ENCODE measurements at places on chromosomes 2 and 18.

DNA sequence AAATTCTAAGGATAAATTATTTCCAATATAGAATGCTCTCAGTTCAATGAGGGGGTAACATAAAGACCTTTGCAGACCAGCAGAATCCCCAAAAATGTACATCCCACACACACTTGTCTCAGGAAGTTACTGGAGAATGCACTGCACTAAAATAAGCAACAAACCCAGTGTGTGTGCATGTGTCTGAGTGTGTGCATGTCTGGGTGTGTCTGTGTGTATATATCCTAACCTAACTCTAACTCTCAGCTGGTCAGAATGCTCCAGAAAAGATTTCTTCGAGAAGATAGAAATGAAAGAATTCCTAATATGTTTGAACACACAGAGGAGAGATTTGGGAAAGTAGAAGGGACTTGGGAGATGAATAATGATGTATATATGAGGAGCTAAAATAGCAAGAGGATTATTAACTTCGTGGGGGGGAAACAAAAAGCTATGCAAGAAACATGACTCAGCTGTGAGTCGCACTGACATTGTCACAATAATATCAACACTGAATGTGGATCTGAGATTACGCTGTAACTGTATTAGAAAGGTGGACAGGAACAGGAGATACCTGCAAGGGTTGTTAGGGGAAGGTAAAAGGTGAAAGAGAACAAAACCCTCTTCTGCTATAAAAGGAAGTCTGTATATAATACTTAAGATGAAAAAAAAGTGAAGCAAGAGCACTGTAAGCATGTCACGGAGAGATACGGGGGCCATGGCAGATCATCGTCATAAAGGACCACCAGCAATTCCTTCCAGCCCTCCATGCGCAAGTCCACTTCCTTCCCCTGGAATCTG, 11.1 kb downstream of the COLEC12 start:
- DNase-seq, result no peak

DNA sequence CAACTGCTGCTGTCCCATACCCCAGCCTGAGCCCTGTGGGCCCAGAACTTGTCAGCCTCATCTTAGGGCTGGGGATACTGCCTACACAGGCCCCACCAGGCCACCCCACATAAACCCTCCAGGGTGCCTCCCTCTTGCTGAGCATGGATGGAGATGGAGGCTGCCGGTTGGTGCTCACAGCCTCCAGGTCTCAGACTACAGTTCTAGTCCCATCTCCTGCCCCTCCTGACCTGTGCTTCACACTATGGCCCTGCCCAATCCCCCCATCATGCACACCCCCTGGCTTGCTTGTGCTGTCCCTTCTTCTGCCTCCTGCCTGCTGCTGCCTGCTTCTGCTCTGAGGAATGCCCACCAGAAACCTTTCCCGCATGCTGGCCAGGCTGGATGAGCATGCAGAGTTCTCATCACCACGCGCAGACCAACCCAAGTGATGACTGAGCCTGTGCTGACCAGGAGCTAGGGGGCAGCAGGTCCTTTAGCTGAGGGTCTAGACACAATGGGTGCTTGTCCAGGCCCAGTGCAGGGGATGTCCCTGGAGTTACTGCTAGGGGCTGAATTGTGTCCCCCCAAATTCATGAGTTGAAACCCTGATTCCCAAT, 138.4 kb upstream of the HS6ST1 start:
- DNase-seq, result no peak

DNA sequence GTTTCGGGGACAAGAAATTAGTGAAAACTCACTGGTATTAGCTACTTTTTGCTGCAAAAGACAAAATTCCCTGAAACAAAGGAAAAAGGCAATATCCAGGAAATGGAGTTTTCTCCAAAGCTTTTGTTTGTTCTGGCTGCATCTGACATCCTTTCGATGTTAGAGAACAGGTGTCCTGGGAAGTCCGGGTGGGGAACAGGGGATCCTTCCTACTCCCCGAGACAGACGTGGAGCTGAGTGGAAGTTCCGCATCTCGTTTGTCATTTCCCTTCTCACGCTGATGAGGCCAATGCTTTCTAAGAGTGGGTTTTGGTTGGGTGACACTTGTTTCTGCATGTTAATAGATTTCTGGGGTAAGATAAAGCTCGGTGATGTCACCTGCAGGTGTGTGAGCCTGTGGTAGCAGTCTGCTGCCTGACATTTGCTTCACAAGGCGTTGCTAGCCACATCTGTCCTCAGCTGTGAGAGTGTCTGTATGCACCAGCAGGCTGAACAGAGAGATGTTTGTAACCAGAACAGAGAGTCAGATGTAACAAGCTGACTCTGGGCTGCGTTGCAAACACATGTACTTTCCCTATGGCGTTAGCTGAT, 125.9 kb downstream of the ACOXL start:
- DNase-seq, result peak; percentile 93

DNA sequence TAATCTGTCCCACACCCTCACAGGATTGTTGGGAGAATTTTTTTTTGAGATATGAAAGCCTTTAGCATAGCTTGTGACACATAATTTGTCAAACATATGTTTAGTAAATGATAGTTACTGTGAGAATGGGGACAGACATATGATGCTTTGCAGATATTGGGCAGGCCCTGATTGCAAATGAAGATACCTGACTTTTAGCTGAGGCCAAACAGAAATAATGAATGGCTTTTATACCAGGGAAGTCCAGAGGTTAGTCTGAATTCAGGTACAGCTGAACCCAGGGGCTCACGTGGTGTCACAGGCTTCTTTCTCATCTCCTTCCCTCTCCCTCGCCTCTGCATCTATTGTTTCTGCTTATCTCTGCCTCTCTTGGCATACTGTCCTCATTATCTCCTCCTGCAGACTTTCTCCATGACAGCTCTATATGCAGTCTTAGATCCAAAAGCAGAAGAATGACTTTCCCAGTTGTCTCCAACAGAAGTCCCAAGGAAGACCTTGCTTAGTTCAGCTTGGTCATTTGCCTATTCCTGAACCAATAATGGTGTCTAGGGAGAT, 4.9 kb upstream of the WNT10A start:
- DNase-seq, result no peak

- no peak for DNase-seq
Observed at GRCh38 chr2:43008388-43008787, 216.0 kb upstream of the HAAO start.

- DNase-seq, result no peak
Observed at GRCh38 chr2:158394453-158394852, 62.1 kb downstream of the CCDC148 start.

DNA sequence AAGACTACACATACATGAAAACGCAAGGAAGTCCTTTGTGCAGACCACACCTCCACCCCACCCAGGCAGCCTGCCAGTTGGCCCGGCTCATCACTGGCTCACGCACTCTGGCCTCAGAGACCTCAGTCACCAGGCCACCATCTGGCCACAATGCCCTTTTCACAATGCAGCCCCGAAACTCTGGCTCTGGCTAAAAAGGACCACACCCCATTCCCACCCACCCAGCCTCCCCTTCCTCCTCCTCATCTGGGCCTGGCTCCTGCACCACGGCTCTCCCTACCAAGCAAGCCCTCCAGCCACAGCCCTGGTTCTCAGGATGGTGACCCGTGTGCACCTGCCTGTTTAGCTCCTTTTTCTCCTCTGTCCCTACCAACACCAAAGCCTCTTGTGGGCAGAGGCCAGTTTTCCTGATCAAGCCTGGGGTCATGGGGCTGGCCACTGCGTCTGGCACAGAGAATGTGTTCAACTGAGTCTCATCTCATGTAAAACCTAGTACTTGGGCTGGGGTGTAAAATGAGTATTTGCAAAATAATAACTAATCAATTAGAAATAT, 7.4 kb downstream of the HDAC4 start:
- peak; percentile 49 for DNase-seq

DNA sequence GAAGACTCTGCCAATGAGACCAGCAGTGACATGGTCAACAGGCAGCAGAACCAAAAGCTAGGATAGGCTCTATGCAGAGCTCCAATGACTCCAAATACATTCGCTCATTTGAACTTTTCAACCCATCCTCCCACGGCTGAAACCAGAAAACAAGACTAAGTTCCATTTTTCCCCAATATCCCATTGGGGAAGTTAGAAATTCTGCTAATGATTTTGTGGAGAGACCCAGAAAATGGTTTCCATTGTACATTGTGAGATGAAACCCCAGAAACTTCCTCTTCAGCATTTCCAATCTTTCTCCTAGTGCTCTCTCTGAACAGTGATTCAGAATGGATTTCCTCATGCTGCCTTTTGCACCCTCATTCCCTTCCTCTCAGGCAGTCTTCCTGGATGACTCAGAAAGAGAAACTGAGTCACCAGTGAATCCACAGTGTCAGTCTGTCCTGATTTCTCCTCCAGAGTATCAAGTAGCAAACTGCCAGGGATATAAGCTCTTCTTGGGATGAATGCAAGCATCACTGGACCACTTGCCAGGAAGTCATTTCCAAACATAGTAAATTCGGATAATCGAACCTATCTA, 467.7 kb upstream of the ID2 start:
- DNase-seq, result no peak

GRCh38 chr18:54261894-54262293, 7.4 kb upstream of the POLI start:
- no peak for DNase-seq

- no peak for DNase-seq
Observed at GRCh38 chr2:218780851-218781690, 876 bp upstream of the CYP27A1 start.

- DNase-seq, result no peak
Observed at GRCh38 chr2:223460209-223460608, 142.0 kb downstream of the SCG2 start.

GRCh38 chr2:43228756-43229659, 2.6 kb upstream of the ZFP36L2 start:
- DNase-seq, result peak; percentile 87

- DNase-seq, result peak; percentile 71
Observed at GRCh38 chr2:37389989-37390765, 45.7 kb downstream of the QPCT start.

DNA sequence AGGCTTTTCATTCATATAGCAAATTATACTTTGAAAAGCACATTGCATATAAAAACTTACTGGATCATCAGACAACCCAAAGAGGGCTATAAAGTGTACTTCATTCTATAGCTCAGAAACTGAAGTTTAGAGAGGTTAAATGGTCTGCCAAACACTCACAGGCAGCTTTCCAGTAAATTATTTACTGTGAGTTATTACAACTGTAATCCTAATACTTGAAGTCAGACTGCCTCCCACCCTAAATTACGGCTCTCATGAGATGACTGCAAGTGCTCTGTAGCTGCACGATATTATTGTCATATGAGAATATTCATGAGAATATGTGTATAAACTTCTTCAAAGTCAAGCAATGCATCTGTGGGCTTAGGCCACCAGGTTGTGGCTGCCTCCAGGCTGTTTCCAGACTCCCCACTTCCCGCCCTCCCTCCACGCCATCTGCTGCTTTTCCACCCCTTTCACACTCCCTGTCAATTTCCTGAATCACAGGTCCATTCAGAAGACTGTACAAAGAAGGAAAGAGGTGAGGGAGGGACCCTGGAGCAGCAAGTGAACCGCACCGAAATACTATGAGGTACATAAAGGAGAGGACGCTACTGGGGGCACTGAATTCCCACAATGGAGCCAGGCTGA, 111.1 kb upstream of the SPOPL start:
- DNase-seq, result no peak

DNA sequence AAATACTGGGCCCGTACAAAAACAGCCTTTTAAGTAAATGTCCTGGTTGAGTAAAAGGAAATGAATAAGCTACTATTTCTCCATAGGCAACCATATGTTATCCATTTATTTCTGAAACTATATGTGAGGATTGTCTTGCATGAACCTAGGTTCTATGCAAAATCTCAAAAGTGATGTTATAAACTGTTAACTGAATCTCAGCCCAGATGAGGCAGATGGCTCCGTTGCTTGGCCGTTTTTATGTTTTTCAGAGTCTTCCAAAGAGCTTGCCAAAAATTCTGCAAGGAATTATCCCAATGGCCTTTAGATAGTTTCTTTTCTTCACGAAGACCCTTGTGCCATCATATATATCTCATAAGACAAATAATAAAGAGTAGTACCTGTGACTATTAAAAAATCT, 1669.5 kb upstream of the DDX18 start:
- no peak for DNase-seq

DNA sequence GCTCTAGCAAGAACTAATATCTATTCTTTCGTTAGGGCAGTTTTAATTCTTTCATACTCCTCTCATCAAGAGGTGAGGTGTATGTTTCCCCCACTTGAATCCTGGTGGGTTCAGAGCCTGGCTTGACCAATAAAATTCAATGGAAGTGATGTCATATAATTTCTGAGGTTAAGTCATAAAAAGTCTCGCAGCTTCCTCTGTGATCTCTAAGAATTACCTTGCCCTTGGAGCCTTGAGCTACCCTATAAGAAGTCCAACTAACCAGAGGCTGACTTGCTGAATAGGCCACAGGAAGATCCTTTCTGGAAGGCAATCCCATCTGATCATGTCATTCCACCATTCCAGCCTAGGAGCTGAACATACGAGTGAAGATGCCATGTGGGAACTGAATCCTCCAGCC, 26.1 kb upstream of the INO80D start:
- DNase-seq, result no peak

- no peak for DNase-seq
Observed at GRCh38 chr18:13471971-13472628, 253.5 kb downstream of the LDLRAD4 start.

DNA sequence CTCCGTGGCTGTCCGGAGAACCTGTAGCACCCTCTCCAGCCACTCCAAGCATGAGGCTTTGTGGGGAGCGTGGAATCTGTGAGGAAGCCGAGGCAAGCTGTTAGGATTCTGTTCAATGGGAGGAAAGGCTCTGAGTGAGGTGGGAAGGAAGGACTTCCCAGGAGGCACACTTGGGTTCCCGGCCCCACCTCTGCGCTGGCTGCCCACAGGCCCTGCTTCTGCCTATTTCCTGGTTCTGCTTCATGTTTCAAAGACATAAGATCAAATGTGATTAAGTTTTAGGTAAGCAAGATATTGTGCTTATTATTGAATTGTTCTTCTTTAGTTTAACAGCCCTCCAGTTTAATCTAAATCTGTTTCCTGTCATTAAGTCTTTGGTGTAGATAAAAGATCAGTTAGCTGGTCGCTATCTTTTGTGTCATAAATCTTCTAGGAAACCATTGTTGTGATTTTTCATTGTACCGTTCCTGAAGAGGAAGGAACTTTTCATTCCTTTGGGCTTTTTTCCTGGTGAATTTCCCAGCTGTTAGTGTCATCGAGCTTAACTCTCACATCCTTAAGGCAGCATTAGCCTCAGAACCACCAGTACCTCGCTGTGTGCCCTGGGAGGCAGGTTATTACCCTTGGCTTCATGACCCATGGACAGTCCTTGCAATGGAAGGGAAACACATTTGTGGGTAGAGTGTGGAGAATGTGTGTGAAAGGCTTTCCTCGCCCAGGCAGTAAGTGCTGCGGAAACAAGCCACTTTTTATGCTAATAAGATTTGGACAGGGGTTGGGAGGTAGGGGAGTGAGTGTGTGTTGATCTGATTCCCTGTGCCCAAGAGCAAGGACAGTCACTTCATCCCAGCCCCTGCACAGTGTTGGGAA, 61.9 kb upstream of the ALPP start:
- DNase-seq, result no peak

GRCh38 chr2:75458201-75458600, 102.5 kb downstream of the EVA1A start:
- DNase-seq, result no peak

- DNase-seq, result no peak
Observed at GRCh38 chr2:240114233-240114632, 21.9 kb downstream of the COPS9 start.

Data from RPMI8226 (cell line).